Left lung (tissue), 14 donors: ENCODE measurements at places on chromosomes 13 and 19.

DNA sequence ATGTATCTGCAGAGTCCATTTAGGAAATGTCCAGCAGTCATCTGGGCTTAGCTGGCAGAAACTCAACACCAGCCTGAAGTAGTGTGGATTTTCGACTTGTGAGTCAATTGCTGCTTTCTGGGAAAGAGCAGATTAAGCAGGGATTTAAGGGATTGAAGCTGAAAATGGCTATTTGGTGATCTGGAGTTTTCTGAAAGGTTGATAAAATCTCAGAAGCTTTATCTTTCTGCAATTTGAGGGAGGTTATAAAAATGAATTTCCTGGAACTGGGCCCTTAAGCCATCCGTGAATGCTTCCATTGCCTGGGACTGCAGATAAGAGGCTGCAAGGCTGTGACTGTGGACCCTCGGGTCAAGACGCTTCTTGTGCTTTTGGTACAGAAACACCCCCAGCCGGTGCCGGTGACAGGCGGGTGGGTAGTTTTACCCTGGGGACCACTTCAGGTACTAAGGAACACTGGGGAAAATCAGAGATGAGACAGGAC is 61.5 kb downstream of the COL4A1 start:
- no peak for DNase-seq

- DNase-seq: no peak
These were observed 78.4 kb upstream of the XPO4 start for GRCh38 chr13:20980899-20981298.

DNA sequence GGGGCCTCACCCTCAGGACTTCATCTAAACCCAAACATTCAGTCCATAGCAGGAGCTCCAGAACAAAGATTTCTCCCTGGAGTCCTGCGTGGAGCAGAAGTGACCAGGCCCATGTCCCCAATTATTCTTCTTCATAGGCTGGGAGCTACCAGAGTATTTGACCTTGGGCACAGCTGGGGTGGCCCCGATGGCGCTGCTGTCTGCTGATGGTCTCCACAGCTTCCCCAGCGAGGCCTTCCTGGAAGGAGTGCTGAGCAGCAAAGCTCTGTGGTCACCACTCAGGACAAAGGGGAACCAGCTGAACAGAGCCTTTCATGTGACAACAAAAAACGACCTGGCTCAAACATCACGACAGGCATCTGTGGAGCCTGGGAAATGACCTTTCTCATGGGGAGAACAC is 62.7 kb upstream of the ARGLU1 start:
- DNase-seq: no peak

GRCh38 chr13:26836626-26837025 is 76.0 kb upstream of the GPR12 start:
- DNase-seq: no peak

GRCh38 chr13:20544201-20544923 is 18.7 kb upstream of the CRYL1 start:
- DNase-seq: no peak

GRCh38 chr13:69999875-70000274 is 107.8 kb upstream of the ATXN8OS start:
- DNase-seq: no peak
